ENCODE measurements at places on chromosomes 12 and 14. TPM values are rescaled to one million over a fixed set of nuclear protein-coding genes. Genes with fewer than 3 reads are reported as not detected.

GRCh38 chr14:84456946-84457345 is 1073.0 kb upstream of the FLRT2 start:
- no peak for DNase-seq

- DNase-seq: no peak
Observed at GRCh38 chr12:105025890-105026289, 39.8 kb downstream of the NOPCHAP1 start.

- no peak for DNase-seq
Observed at GRCh38 chr12:116395396-116395795, 117.9 kb upstream of the MED13L start.

DNA sequence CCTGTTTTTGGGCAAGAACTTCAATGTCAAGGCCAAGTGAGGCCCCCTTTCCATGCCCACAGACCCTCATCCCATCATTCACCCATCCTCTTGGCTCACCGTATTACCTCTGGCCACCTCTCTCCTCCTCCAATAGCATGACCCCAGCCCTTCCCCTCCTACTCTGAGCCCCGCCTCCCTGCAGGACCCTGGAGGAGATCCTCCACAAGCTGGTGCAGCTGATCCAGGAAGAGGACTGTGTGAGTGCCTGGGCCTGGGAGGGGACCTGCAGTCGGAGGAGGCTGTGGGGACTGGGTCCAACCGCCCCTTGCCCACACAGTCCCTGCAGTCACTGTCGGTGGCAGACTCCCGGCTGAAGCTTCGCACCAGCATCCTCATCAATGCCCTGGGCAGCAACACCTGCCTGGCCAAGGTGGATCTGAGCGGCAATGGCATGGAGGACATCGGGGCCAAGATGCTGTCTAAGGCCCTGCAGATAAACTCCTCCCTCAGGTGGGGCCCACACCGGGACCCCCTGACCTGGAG is 7.2 kb downstream of the CARMIL3 start:
- DNase-seq: peak; percentile 46

DNA sequence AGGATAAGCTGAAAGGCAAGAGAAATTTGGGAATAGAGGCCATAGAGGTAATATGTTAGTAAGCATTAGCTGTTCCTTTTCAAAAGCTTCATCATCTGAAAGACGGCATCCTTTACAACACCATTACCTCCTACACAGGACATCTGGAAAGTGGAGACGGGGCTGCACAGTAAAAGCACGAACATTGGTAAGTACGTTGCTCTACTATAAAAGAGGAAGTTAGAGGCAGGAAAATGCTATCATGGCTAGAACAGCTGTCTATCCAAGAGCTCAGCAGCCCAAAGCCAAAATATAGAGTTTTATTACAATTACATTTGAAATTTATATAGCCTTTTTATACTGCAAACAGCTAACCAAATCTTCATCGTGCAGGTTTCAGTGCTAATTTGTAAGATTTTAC is 172.3 kb upstream of the GRIP1 start:
- DNase-seq: no peak

DNA sequence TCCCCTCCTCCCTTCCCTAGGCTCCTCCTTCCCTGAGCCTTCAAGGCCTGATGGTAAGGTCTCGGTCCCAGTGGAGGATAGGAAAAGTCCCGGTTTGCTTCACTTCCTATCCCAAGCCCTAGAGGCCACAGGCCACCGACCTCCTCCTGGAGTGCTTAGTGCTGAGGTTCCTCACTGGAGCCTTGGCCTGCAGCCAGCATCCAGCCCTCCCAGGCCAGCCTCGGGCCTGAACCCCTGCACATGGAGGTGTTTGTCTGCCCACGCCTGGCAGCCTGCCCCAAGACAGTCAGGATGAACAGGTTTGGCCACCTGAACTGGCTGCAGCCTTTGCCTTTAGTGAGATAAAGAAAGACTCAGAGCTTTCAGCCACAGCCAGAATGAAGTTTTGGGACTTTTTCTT is 15.8 kb upstream of the KRT7 start:
- DNase-seq: peak; percentile 92

DNA sequence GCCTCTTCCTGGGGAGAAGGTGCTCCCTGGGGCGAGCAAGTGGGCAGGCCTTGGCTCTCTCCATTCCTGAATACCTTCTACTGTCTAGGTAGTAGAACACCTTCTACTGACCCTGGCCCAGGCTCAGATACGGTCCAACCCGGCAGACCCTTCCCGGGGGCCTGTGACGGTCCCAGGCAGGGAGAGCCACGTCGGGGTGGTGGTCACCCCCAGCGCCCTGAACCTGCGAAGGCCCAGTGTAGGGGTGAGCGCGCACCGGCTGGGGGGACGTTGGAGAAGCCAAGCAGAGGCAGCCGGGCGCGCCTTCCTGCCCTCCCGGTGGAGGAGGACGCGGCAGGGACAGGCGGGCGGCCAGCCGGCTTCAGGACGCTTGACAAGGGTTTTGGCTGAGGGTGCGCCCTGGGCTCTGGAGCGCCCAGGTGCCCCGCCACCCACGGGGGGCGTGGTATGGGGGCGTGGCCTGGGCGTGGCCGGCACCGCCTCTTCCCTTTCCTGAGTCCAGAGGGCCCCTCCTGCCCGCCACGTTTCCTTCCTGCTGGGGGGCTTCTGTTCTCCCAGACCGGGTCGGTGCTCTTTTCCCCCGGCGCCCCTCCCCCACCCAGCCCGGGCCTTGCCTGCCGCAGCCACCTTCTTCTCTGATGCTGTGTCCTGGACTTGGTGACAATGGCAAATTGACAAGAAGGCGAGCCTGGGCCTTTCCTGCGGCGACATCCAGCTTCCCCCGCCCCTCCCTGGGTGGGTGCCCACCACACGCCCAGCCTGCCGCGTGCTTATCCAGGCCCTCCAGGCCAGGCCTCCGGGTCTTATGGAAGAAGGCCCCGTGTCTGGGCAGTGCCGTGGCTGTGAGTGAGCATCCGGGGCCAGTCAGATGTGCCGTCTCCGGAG is 24.5 kb upstream of the PPP1R13B start:
- peak; percentile 95 for DNase-seq

GRCh38 chr14:22850944-22851764 is 14.8 kb downstream of the MMP14 start:
- DNase-seq: peak; percentile 92

- no peak for DNase-seq
Observed at GRCh38 chr12:111650912-111651311, 34.8 kb downstream of the BRAP start.

DNA sequence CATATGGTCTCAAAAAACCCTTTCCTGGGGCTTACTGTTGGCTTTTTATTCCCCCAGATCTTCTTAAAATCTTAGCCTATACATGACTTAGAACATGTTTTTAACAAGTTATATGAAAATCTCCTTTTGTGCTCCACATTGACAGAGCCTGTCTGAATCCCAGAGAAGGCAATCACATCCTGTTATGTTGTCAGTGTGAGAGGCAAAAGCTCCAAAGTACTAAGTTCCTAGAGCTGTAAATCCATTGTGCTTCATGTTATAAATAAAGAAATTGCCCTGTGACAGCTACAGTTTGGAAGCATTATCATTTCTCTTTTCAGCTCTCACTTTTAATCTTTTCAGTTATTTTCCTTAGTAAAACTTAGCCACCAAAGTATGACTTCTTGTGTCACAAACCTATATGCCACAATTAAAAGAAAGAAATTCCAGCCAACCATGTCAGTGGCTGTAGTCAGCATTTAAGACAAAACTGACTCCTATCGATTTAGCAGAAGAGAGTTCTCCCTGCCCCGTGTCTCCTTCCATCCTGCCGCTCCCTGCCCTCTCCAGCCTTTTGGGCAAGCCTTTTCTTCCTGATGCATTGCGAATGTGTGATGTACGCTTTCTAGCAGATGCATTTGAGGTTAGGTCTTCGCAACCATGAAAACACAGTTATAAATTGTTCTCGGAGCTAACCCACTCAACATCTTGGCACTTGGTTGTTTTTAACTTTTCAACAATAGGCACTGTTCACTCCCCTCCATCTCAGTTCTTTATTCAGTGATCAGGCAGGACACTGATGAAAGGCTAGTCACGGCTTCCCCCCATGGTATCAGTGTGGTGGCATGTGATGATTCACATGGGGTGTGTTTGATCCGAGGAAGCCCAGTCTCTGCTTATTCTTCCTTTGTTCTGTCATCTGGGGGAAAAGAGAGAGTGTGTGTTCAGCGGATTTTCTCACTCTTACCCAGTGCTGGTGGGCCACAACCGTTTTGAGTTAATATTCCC is 143.5 kb downstream of the SSPN start:
- no peak for DNase-seq

- no peak for DNase-seq
Observed at GRCh38 chr12:75135026-75135425, 74.6 kb downstream of the KCNC2 start.

DNA sequence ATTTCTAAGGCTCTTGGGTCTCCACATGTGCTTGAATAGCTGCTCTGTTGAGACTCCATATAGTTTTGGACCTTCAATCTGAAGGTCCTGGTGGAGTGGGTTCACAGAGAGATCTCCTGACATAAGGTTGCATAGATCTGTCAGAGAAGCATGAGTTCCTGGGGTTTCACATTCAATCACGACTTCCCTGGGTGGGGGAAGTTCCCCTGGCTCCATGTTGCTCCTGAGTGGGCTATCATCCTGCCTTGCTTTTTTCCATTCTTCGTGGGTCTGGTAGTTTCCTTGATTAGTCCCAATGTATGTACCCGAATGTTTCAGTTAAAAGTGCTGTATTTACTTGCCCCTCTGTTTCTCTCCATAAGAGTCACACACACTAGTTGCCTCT is 181.8 kb downstream of the RASSF9 start:
- no peak for DNase-seq

DNA sequence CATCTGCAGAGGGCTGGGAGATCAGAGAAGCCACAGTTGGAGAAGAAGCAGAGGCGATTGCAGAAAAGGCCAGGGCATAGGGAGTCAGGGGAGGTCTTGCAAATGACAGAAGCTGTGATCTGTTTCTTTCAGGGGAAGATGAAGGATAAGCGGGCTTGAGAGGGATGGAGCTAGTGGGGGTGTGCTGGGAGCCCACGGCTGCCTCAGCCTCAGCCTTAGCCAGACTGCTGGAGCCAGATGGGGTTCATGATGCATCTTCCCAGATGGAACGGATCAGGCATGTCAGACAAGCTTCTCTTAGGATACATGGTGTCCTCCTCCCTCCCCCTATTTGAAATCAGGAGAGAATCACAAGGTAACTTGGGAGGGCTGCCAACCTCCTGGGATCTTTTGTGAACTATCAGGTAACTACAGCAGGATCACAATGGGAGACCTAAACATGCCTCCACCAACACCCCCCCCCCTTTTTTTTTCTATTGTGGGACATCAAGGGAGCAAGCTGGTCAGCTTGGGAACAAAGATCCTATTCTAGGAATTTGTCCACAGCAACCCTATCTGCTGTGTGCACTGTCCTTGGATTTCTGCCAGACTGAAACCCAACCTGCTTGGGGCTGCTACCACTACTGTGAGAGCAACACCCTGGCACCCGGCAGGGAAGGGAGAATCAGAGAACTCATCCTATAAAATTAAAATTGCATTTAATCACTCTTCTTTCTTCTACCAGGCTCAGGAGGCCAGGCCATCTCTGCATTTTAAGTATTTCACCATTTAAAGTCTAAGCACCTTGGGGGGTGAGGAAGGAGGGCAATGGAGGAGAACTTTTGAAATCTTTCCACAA is 10.7 kb upstream of the ATP2A2 start:
- DNase-seq: peak; percentile 31

- DNase-seq: no peak
Observed at GRCh38 chr12:1929985-1930802, 11.7 kb upstream of the CACNA2D4 start.

- no peak for DNase-seq
Observed at GRCh38 chr12:46843811-46844210, 18.0 kb upstream of the SLC38A4 start.

DNA sequence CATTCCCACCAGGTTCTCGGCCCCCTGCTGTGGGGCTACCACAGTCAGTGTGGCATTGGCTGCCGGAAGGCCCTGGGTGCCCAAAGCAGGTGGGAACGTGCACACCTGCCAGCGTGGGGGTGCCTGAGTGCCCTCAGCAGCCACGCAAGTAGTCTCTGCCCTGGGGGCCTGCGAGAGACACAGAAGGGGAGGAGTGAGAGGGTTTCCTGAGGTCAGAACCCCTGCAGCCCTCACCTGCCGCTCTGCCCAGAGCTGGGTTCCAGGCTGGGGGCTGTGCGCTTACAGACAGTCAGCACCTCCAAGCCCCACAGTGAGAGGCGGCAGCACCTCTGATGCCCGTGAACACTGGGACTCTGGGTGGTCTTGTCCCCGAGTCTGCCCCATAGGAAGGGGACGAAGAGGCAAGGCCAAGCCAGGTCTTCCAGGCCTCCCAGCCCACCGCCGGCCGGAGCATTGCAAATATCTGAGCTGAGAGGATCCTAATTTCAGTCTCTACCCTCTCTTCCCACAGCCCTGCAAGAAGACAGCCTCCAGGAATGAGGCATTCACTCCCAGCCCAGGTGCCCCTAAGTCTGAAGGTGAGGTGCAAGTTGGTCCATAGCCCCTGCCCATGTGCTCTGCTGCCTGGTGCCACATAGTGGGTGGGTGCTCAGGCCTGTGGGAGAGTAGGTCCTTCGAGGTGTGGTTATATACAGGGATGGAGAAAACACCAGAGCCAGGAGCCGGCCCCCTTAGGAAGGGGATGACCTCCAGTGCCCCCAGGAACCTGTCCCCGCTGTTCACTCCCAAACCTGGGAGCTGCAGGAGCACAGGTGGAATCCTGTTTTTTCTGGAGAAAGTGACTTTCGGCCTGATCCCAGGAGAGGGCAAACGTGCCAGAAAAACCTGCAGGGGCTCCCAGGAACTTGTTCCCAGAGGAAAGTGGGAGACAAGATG is 291.1 kb upstream of the RTL1 start:
- DNase-seq: peak; percentile 5

GRCh38 chr14:62053188-62053587 is 291.0 kb downstream of the SNAPC1 start:
- no peak for DNase-seq

DNA sequence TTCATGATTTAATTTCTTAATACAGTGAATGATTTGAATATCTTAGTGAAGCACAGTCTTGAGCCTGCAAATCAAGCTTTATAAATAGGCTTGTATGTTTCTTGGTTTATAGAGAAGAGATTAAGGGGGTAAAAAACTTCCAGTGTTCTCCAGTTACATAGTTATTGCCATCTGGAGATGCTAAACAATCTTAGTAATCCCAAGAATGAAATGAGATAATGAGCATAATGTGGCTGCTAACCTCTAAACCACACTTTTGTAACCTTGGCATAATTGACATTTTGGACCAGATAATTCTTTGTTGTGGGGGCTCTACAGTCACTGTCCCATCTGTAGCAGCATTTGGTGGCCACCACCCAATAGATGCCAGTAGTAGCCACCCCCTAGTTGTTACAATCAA is 316.8 kb downstream of the CCDC91 start:
- no peak for DNase-seq

DNA sequence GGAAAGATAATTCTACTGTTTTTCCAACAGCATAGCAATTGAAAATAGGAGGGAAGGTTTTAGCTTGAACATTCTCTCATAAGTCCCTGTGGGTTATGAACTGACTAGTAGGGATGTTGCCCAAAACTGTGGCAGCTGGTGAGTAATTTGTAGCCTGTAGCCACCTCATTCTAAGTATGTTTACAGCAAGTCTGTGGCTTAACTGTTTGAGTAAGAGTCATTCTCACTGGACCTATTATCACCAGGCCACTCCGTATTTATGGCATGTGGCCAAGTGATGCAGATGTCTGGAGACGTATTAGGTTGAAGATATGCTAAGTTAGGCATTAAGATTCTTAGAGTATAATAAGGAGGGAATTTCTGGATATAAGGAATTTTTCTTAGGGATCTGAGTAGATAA is 458.3 kb downstream of the ETNK1 start:
- no peak for DNase-seq

- peak; percentile 95 for DNase-seq
Observed at GRCh38 chr12:113245695-113246477, 24.6 kb downstream of the TPCN1 start.

GPRC5D gene
- 0.24 TPM for total RNA-seq

NPAS3 gene
- 1.6 TPM for total RNA-seq

HOXC5 gene
- not detected for total RNA-seq

Measured in pancreas (tissue), 10 donors.